ENCODE measurements at places on chromosomes 3 and 15.
A peak's percentile ranks its signal among the peaks of the same experiment; 100 is the strongest.

DNA sequence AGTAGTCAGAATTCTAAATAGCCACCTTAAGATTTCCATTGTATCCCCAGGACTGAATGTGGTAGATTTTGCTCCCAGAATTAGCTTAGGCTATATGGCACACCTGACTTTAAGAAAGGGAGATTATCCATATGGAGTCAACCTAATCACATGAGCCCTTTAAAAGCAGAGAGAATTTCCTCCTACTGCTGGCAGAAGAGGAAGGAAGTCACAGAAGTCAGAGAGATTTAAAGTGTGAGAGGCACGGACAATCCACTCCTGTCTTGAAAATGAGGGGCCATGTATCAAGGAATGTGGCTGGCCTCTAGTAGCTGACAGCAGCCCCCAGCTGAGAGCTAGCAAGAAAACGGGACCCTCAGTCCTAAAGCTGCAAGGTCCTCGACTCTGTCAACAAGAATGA lies 26.8 kb downstream of the LRRC31 start:
- DNase-seq, result peak; percentile 20

DNA sequence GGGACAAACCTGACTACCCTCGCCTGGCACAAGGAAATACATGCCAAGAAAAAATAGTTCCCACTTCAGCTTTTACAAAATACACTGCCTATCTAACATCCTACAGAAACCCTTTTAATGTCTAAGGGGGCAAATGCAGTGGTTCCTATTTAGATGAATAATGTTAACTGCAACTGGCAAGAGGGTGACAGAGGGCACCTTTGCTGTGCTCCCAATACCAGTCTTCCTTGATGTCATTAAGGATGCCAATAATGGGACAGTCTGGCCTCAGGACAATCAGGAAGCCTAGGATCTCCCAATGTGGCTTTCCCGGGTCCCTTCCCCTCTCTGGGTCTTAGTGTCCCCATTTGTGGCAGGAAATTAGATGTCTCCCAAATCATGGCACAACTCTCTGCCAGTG lies 13.9 kb downstream of the CSRNP1 start:
- DNase-seq, result no peak

DNA sequence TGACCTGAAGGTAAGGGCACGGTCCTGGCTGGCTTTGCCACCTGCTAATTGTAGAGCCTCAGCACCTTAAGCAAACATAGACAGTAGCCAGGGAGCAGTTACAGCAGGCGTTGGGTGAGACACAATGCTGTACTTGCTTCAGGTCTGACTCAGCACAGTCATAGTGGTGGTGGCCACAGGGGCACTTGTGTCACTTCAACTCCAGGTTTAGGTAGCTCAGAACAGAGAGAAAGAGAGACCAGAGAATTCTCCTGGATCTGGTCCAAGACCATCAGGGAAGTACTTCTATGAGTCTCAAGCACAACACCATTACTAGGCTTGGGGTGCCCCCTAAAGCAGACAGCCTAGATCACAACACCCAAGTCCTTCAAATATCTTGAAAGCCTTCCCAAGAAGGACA lies 204.4 kb downstream of the OTOL1 start:
- no peak for DNase-seq

DNA sequence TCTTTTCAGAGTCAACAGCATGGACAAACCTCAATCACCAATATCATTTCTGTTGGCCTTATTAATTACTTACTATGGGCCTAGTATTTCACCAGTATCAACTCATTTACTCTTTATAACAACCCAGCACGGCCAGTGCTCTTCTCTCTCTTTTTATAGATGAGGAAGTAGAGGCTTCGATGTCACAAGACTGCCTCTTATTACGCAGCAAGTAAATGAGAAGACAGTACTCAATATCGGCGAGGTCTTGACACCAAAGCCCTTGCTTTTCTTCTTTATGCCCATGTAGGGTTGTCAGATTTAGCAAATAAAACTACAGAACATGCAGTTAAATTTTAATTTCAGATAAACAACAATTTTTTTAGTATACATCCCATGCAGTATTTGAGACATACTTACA lies 99.0 kb upstream of the KCNMB2 start:
- peak; percentile 39 for DNase-seq

- DNase-seq, result peak; percentile 53
Measured at GRCh38 chr3:37453393-37454389, 279.3 kb upstream of the LRRFIP2 start.

DNA sequence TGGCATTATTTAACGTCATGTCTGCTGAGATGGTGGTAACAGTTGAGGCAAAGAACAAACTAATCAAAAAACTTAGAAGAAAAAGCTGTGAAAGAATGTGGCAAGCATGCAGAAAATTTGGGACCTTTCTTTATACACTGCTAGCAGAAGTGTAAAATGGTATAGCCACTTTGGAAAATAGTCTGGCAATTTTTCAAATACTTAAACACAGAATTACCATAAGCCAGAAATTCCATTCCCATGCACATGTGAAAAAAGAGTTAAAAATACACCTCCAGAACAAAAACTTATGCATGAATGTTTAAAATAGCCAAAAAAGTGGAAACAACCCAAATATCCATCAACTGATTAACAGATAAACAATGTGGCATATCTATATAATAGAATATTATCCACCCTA lies 613.3 kb downstream of the TBL1XR1 start:
- DNase-seq, result no peak

DNA sequence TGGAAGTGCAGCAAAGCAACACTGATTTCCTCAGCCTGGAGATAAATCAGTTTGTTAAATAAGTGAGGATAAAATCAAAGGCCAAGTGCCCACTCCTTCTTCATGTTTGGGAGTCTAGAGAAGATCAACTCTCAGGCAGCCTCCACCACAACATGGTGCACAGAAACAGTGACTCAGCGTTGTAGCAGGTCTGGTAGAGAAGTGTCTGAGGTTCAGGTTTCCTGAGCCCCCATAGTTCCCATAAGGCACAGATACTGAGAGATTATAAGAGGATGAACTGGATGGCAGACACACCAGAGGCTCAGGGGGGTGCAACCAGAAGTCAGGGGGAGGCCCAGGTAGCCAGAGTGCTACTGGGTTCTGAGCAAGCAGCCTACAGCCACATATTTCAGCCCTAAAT lies 166.7 kb downstream of the FRMD5 start:
- DNase-seq, result no peak

DNA sequence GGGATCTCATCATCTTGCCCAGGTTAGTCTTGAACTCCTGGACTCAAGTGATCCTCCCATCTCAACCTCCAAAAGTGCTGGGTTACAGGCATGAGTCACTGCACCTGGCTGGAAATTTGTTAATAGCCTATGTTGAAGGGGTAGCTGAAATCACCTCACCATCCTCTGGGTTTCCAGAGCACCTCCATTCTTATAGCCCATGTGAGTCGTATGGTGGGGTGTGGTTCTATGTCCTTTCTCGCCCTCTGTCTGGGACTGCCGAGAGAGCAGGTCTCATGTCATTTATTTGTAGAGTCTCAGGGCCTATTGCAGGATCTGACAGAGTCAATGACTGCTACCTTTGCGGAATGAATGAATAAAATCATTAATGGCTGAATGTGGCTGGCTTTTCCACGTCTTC lies 20.9 kb downstream of the CEMIP start:
- DNase-seq, result no peak

GRCh38 chr3:170062068-170062467 lies 24.3 kb downstream of the GPR160 start:
- DNase-seq, result no peak

DNA sequence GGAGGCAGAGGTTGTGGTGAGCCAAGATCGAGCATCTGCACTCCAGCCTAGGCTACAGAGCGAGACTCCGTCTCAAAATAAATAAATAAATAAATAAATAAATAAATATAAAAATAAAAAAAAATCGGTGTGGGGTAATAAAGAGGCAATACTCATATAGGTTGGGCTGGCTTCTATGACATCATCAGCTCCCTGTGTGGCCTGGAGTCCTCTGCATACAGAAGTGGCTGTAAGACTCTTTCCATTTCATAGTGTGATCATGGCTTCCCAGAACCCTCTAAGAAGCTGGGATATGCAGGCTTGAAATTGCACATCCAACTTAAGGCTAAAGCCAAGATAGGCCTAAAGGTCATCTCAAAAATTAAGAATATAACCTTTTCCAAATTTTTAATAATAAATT lies 101.6 kb downstream of the ZIC4 start:
- no peak for DNase-seq

- DNase-seq, result no peak
Measured at GRCh38 chr15:39555885-39556284, 25.0 kb upstream of the THBS1 start.

GRCh38 chr3:134339913-134340312 lies 34.3 kb downstream of the AMOTL2 start:
- no peak for DNase-seq

DNA sequence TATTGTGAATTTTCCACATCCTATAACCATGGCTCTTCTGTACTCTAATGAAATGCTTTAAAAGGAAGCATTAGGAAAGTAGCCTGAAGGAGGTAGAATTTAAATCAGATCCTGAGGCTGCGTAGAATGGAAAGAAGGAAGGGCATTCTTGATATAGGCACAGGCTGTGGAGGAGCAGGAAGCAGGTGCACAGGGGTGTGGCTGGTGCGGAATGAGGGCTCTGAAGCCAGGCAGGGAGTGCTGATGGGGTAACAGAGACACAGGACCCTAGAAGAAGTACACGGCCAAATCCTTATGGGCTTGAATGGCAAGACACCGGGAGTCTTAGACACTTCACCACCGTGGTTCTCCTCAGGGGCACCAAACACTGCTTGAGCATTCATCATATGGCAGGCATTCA lies 97.0 kb downstream of the MYLK start:
- no peak for DNase-seq

DNA sequence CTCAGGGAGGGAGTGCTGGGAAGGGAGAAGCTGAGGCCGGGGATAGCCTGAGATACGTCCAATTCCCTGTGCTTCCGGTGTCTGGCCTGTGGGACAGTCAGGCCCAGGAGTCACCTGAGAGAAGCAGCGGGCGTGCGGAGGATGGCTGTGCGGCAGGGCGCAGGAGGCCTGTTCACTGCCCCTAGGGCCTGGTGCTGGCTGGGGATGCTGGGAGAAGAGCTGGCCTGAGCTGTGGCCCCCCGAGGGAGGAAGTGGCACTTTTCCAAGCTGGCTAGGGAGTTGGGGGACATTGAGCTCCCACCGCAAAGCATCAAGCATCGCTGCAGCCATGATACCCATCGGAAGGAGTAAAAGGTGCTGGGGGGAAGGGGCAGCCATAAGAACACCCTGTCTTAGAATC lies 108.8 kb downstream of the CHST2 start:
- DNase-seq, result no peak

- no peak for DNase-seq
Measured at GRCh38 chr15:48536681-48537091, 108.8 kb downstream of the FBN1 start.

GRCh38 chr3:61985020-61985419 lies 388.3 kb downstream of the FEZF2 start:
- no peak for DNase-seq

- no peak for DNase-seq
Measured at GRCh38 chr15:58487041-58487723, 55.4 kb downstream of the LIPC start.

DNA sequence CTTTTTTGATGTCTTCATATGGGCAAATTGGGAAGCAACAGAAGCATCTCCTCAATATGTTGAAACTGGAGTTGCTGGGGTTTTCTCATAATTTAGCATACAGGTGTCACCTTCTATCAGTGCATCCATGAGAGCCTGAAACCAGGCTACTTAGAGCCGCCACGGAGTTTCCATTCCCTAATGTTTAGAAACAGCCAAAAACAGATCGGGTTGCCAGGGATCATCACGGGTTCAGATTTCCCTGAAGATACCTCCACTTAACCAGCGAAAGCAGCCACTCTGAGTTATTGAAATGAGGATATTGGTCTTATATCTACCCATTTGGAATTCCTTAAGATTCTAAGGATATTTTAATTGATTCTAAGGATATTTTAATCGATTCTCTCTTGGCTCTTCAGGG lies 14.5 kb downstream of the TERB2 start:
- no peak for DNase-seq

DNA sequence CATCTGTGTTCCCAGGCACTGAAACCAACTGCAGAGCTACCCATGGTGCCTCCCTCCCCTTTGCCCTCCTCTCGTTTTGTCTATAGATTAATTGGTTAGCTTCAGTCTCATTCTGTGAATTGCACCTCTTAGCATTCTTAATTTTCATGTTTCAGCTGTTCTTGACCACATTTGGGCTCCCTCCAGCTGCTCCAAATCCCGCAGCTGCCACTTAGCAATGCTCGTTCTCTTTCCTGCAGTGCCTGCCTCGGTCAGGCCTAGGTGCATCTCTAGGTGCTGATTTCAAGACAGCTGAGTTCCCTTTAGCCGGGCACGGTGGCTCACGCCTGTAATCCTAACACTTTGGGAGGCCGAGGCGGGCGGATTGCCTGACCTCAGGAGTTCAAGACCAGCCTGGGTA lies 47.0 kb upstream of the SMAD3 start:
- no peak for DNase-seq

- DNase-seq, result no peak
Measured at GRCh38 chr3:10284496-10284895, 8.3 kb downstream of the GHRL start.

DNA sequence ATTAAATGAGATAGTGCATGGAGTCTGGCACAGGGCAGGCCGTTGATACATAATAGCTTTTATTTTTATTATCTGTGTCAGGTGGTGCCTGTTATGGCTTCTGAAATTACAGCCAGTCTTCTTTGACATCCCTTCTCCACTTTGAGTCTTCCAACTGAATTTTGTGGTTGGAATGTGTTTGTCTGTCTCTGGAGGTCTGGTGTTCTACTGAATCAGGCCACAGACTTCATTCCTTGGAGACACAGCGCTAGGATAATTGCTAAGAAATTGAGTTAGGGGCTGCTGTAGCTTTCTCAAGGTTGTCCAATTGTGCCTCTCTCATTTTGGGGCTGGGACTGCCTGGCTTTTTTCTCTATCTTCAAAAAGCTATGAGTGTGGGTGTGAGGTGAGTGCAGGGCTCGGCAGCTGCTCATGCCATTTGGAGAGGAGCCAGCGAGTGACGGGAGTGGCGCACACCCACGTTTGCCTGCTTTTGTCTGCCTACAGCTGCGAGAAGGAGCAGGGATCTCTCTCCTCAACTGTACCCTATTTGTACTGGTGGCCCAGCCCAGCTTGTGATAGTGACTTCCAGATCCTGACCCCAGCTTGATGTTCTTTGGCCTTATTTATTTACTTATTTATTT lies 49.8 kb upstream of the SYN2 start:
- no peak for DNase-seq

GRCh38 chr3:72487946-72488737 lies 360.1 kb downstream of the SHQ1 start:
- peak; percentile 14 for DNase-seq

- no peak for DNase-seq
Measured at GRCh38 chr15:54917312-54917711, 279.4 kb downstream of the RSL24D1 start.

GRCh38 chr3:147574621-147575020 lies 165.5 kb downstream of the ZIC1 start:
- no peak for DNase-seq

DNA sequence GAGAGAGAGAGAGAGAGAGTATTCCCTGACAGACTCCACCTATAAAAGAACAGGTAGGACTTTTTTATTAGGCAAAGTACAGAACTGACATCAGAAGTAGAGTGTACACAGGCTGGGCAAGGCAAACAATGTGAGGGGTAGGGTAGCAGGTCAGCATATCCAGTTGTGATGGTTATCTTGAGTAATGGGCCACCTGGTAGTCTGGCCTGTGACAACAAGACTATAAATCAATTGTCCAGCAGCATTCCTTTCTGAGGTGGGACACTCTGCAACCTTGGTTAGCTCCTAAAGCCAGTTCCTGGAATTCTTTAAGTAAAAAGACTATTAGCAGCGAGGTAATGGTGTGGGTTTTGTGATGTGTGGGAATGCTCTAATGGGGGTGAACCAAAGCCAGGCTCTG lies 14.9 kb upstream of the TMCC1 start:
- no peak for DNase-seq

Data from suppressor macrophage (primary cell).